T-cell (primary cell): ENCODE measurements at places on chromosomes 11 and 22.

DNA sequence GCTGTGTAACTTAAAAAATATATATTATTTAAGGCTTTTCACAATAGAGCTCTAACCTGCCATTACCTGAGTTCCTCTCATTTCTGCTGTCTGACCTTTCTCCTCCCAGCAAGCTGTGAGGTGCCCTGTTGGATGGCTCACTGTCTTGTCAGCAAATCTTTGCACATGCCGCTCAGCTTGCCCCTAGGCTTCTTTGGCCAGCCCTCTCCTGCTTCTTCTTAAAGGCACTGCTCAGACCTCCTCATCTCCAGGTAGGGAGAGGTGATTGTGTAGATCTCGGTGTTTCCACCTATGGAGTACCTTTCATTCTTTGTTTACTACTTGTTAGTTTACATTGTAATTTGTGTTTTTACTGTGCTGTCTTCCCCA lies 96.5 kb downstream of the EXT2 start:
- DNase-seq = no peak

DNA sequence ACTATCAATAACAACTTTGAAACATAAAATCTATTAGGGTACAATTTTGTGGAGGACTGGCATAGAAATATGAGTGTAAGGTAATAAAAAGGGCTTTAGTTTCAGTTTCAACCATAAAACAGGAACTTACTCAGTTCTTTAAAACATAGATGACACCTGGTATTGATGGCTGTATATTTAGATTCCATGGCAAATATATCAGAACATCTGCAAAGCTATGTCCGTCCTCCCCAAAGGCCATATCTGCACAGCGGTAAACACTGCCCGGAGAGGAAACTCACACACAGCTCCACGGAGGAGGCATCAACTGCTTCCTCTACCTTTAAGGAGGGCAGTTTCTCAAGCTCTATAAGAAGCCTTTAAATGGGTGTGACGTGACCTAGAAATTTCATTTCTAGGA lies 993.3 kb downstream of the BRD1 start:
- no peak for DNase-seq

- no peak for DNase-seq
These were observed 219.5 kb downstream of the SOX6 start for GRCh38 chr11:16136792-16137390.

DNA sequence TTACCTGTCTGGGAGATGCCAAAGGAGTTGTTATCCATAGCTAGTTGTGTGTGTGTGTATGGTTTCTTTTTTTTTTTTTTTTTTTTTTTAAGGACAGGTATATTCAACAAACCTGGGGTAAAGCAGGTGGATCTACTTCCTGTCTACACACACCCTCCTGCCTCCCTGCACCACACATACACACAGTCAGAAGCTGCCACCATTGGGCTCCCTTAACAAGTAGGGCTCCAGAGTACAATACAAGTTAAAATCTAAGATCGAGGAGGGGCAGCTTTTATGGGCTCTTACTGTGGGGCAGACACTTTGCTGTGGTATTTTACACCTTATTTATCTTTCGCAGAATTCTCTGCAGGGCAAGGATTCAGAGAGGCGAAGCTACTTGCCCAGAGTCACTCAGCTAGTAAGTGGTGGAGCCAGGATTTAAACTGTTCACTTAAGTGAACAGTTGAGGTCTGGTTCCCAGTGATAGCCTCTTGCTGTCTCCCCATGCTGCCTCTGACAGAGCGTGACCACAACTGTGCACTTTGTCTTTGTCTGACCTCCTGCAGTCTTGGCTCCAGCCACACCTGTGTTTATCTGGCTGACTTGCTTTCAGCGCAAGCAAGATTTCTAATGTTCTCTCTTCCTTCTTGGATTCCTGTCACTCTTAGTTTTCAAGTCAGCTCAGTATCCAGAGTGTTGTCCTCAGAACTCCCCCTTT lies 135.0 kb downstream of the CSNK2A3 start:
- no peak for DNase-seq

DNA sequence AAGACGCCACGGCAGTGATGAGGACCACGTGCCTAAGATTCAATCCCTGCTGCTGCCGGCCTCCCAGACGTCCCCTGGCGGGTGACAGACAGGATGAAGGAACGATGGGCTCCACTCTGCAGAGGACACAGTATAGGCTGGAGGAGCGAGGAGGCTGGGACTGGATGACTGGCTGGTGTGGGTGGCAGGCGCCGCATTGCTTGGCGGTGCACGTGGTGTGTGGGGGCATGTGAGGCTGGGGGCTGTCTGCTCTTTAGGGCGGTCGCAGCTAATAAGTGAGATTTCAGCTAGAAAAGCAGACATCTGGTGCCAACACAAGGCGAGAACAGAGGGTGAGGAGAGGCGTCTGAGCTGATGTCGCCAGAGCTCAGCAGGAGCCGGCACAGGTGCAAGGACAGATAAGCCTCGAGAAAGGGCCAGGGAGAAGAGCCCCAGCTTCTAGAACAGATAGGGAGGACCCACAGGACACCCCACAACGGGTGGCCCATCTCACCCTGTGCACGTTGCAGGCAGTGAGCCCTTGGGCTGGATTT lies 33.2 kb downstream of the TSPAN4 start:
- no peak for DNase-seq

GRCh38 chr22:29476116-29476515 lies 3.9 kb upstream of the NEFH start:
- no peak for DNase-seq

DNA sequence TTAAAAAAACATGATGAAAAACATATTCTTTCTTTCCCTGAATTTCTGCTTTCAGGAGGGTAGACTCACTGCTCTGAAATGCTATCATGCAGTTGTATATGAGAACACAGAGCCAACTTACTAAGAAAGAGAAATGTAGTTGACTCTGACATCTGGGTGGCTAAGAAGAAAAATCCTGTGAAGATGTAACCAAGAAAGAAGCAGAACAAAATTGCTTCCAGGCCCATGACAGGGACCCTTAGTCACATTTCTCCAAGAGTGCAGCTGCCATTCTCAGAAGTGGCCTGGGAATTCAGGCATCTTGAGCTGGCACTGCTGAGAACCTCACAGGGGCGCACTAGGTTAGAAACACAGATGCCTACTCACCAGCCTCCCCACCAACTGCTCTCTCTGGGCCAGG lies 73.6 kb downstream of the RPL27A start:
- no peak for DNase-seq

DNA sequence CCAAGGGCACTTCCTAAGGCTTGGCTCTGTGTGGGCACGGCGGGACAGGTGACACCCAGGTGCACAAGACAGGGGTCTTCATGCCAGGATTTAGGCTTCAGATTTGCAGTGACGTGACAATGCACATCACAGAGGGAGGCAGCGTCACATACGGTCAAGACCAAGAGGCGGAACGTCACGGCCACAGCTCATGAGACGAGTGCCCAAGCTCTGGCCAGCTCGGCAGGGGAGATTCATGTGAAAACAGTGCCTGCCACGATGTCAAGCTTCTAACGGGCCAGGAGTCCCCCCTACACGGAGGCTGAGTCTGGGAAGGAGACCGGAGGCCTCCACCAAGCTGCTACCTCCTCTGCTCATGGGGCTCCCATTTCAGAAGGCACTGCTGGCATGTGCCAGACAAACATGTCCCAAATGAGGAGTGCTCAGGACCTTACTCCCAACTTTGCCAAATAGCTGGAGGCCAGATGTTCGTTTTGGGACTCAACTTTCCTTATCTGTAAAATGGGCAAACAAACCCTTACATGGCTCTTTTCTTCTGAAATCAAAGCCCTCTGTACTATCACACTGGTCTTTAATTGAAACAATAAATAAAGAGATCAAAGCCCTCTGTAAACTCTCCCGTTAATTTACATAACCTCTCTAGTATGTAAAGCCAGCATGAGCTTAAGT lies 16.6 kb downstream of the VPS37C start:
- no peak for DNase-seq

DNA sequence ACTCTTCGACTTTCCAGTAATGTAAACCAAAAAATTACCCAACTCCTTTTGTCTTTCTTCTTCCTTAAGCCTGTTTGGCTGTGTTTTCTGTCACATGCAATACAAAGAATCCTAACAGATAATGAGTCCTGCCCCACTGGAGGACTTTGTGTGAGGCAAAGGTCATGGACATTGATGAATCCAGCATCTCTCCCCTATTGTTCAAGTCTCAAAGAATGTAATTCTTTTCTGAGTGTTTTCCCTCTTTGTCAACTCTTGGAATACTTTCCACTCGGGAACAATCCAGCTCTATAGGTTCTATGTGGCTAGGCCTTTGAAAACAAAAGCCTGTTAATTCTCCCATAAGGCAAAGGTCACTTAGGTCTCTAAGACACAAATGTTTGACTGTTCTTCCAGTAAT lies 100.7 kb downstream of the FAR1 start:
- no peak for DNase-seq

DNA sequence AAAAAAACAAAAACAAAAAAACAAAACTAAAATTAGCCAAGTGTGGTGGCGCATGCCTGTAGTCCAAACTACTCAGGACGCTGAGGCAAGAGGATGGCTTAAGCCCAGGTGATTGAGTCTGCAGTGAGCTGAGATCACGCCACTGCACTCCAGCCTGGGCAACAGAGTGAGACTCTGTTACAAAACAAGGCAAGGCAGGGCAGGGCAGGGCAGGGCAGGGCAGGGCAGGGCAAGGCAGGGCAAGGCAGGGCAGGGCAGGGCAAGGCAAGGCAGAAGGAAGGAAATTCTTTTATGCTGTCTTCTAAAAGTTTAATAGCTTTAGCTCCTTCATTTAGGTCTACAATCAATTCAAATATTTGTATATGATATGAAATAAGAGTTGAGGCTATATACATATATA lies 50.1 kb upstream of the RASSF10 start:
- no peak for DNase-seq

DNA sequence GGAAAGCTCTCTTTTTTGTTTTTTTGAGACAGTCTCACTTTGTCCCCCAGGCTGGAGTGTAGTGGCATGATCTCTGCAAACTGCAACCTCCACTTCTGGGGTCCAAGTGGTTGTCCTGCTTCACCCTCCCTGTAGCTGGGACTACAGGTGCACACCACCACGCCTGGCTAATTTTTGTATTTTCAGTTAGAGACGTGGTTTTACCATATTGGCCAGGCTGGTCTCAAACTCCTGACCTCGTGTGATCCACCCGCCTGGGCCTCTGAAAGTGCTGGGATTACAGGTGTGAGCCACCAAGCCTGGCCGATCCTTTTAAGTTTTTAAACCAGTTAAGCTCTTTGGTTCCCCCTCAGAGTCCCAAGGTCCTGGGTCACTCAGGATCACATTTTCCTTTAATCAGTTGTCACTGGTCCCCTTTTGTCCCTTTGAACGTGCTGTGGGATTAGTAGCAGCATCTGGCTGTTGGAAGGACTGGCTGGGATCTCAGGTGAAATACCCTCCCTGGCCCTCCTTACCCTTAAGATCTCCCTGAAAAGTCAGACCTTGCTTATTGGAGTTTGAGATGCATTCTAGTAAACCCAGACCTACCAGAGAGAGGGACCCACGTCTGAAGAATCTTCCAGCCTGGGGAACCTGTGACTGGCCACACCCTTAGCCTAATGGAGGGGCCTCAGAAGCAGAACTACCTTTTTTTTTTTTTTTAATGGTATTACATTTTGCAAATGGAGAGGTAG lies 8.1 kb downstream of the MALAT1 start:
- no peak for DNase-seq

DNA sequence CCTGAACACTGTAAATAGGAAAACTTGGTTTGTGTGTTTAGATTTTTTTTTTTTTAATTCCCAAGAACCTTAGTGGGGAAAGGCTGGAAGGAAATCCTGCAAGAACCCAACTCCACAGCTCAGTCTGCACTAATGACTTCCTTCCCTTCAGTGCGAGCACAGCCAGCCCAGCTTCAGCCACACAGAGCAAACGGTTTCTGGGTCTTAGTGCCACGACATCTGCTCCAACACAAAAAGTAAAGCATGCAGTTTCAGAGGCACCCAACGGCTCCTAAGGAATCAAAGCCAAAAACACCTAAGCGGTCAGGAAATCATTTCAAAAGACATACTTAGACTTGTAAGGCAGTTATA lies 236.1 kb downstream of the TTC28 start:
- DNase-seq = peak; percentile 10

- DNase-seq = no peak
These were observed 55.8 kb downstream of the ELFN2 start for GRCh38 chr22:37371491-37371890.

GRCh38 chr11:114169321-114169749 lies 109.8 kb downstream of the ZBTB16 start:
- DNase-seq = no peak

DNA sequence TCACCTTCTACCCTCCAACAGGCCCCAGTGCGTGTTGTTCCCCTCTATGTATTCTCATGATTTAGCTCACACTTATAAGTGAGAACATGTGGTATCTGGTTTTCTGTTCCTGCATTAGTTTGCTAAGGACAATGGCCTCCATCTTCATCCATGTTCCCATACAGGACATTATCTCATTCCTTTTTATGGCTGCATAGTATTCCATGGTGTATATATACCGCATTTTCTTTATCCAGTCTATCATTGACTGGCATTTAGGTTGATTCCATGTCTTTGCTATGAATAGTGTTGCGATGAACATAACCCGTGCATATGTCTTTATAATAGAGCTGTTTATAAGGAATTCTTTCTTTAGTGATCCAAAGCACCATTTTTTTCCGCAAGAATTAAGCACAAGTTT lies 28.5 kb upstream of the TLCD5 start:
- DNase-seq = no peak
